ENCODE measurements at places on chromosomes 1 and 21. TPM values are rescaled to one million over a fixed set of nuclear protein-coding genes. Genes with fewer than 3 reads are reported as not detected.

DNA sequence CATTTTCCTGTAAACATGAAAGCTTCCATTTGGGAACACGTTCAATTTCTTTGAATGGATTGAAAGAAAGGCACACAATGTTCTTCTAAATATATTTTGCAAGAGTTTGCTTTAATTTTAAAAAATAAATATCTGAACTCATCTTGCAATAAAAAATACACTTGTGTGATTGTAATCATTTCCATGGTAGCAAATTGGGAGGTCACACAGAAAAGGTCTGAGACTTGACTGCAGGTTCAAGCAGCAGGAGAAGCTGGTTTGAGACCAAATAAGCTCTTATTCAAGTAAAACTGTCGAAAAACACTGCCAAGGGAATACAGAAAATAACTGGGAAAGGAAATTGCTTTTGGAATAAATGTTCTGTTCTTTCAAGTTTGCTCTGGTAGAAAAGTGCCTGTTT is 498.9 kb downstream of the ADGRL2 start:
- DNase-seq, result no peak

DNA sequence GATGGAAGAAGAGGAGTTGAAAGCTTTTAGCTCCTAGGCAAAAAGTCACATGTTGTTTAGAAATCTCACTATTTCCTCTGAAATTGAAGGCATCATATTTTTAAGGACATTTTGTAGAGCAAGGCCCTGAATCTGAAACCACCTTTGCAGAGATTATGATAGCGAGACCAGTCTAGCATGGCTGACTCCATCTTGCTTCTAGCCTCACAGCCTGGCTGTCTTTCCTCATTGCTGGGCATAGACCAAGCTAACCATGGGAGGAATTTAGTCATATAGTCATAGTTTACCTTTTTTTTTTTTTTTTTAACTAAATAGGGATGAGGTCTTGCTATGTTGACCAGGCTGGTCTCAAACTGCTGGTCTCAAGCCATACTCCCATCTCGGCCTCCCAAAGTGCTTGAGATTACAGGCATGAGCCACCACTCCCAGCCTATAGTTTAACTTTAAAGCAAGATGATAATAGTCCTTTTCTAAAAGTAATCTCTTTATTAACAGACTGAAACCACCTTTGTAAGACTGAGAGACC is 42.2 kb upstream of the ZNF326 start:
- no peak for DNase-seq

- DNase-seq, result no peak
Measured at GRCh38 chr1:174761901-174762585, 237.7 kb upstream of the CACYBP start.

GRCh38 chr1:169487561-169487960 is 1.8 kb upstream of the SLC19A2 start:
- no peak for DNase-seq

DNA sequence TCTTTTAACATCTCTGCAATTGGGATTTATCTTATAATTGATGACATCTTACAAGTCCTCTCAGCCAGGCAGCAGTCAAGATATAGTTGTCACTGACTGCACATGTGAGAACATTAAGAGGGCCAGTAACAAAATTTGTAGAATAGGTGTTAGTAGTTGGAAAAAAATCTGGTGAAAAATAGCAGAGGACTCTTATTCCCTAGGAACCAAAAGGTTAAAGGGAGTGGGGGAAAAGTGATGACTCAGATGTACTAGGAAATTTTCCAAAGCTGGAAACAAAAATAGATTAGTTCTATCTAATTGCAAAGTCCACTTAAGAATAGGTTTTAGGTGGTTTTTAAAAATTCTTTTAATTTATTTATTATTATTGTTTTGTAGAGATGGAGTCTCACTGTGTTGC is 3.6 kb downstream of the NUP210L start:
- DNase-seq, result no peak

DNA sequence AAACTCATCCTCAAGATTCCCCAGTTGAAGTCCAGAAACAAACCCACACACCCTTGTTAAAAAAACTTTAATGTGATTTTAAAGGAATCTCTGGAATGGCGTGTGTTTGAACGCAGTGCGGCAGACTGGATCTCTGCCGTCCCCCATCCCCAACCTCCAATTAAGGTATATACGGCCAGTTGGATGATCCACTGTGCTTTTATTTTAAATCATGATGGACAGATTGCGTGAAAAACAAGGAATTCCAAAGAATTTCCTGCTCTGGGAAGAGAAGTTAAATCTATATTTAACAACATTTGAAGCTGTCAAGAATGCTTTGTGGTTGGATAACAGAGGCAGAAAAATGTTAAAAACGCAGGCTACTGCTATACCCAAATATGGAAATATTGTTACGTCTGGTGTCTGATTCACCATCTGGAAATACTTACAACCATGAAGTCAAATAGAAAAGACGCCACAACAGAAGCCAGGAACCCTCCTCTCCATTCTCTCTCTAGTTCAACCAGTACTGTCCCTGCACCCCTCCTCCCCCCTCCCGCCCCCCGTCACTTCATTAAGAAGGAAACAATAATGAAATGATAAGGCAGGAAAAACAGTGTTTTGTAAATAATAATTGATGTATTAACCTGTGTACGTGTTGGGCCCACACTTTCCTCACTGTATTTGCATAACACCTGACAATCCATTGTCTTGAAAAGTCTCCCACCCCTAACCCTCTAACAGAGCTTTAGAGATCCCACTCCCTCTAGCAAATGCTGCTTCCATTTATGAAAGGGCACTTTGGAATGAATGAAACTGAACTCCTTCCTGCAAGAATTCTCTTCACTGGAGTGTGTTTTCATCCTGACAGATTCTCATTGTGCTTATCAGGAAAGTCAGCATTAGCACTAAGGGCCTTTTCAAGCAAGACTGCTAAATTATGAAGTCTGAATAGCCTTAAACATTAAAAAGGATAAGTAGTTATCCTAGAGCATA is 2.0 kb upstream of the CCN1 start:
- DNase-seq, result no peak

GRCh38 chr1:170720661-170721060 is 56.7 kb downstream of the PRRX1 start:
- no peak for DNase-seq

DNA sequence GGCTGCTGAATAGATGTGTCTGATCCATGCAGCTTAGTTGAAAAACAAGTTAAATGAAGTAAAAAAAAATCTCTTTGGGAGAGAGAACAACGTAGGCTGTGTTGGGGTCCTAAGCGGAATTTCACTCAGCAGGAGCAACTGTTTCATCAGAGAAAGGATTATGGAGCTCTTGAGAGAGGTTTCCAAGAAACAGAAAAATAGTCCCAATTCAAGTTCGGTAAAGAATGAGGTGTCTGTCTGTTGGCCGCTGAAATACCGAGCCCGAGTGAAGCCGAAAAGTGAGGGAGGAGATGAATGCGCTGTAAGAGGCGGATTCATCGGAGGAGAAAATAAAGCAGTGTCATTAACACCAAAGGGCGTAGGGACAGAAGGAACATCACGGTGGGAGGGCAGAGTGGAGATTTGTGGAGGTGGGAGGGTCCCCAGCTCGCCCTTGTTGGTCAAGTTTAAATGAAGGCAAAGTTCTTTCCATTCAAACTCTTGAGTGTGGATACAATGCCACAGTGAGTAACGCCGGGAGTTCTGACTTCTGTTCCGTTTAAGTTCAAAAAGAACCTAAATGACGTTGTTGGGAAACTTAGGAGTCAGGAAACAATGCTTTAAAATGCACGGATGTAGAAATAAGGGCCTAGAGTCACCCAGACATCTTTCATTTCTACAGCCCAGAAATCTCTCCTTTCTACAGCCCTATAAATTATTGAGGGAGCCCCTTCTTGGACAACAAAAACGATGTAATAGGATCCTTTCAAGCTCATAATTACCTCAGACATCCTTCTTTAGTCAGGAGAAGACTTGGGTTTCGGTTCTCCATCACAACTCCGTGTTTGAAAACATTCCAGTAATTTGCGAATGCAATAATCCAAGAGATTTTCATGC is 15.6 kb upstream of the SLC45A1 start:
- DNase-seq, result no peak

- DNase-seq, result no peak
Measured at GRCh38 chr21:45367402-45368351, 37.3 kb upstream of the COL18A1 start.

DNA sequence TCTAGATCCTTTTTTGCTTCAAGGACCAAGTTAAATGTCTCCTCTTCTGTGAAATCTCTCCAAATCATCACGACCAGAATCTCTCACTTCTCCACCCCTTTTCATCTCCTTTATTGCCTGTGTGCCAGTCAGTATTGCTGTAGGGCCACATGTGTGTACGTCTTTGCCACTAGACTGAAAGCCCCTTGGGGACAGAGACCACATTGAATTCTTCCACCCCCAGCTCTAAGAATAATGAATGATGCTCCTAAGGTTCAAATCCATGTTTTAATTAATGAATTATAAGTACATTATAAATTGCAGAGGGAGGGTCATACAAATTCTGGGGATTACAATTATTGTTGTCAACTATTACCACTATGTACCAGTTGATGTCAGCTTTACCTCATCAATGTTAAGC is 343.8 kb downstream of the USP25 start:
- DNase-seq, result no peak

DNA sequence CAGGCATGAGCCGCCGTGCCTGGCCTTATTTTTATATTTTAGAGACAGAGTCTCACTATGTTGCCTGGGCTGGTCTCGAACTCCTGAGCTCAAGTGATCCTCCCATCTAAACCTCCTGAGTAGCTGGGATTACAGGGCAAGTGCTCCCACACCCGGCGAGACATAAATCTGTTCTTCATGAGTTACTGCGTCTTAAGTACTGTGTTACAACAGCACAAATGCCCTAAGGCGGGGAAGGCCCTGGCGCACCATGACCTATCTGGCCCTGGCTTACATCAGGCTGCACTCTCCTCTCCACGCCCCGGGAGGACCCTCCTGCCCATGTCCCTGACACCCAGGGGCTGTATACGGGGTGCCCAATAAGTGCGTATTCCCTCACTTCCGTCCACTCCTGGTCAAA is 4.3 kb downstream of the GPR153 start:
- DNase-seq, result no peak

GRCh38 chr1:224287714-224288113 is 42.3 kb downstream of the NVL start:
- peak; percentile 33 for DNase-seq

- no peak for DNase-seq
Measured at GRCh38 chr1:153032073-153032472, 1.1 kb downstream of the SPRR1B start.

GRCh38 chr1:100746542-100746932 is 27.0 kb downstream of the VCAM1 start:
- DNase-seq, result no peak

- no peak for DNase-seq
Measured at GRCh38 chr1:154178911-154179811, 12.7 kb downstream of the TPM3 start.

DNA sequence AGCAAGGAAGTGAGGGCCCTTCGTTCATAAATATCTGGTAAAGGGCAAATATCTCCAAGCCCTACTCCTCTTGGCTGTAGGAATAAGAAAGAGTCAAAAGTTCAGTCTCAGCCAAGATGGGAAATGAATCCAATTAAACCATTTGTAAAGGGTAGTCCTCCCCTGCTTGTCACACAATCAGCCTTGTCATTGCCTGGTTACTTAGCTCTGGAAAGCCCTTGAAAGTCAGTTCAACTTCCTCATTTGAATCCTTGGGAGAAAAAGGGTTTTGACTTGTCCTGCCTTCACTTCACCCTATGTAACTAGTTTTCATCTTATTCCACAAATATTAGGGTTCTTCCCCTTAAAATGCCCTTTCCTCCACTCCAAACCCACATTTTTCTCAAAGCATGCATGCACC is 100.0 kb downstream of the ELAVL4 start:
- no peak for DNase-seq

- DNase-seq, result peak; percentile 4
Measured at GRCh38 chr1:196393742-196394141, 214.5 kb downstream of the KCNT2 start.

DNA sequence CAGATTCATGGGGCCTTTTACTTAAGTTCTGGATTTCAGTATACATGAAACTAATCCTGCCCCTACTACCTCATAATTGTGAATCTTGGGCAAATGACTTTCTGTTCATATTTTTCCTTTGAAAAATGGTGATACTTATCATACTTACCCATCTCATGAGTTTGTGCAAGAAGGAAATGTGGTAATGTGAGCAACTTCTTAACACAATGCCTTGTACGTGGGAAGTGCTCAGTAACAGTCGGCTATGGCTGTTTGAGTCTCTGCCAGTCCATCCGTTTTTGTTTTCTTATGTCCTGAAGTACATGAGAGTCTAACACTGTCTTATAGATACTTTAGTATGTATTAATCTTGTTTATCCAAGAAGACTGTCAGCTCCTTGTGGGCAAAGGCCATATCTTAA is 86.5 kb downstream of the PATJ start:
- DNase-seq, result no peak

DNA sequence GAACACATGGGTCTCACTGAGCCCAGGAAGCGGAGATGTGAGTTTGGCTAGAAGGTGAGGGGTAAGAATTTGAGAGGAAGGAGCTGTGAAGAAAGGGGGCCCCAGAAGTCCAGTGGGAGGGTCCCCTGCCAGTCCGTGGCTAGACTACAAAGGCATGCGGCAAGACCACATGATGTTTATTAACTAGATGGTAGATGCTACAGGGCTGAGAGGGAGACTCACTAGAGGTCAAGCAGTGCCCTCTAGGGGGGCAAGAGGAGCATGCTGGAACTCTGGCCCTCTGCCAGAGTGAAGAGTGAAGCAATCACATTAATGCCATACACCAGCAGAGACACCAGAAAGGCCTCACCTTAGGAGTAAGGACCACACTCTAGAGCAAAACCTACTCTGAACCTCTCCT is 12.2 kb downstream of the KIAA0319L start:
- DNase-seq, result peak; percentile 32

- DNase-seq, result no peak
Measured at GRCh38 chr1:178345807-178346206, 151.0 kb downstream of the CLEC20A start.

- DNase-seq, result no peak
Measured at GRCh38 chr1:221635305-221635704, 106.6 kb downstream of the DUSP10 start.

- DNase-seq, result no peak
Measured at GRCh38 chr1:93904228-93904627, 5.0 kb downstream of the GCLM start.

DNA sequence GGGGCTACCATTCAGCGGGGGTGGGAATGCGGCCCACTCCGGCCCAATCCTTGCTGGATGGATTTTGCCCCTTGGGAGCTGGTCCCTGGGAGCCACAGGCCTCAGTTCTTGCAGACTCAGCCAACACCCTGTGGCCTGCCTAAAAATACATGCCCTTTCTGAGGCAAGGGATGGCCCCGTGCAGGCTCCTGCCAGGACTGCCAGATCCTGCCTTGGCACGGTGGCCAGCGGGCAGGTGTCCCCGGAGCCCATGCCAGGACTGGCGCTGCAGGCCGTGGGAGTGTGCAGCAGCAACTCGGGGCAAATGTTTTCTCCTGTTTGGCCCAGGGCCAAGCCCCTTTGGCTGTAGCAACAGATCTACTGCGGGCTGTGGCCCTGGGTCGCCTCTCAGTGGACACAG is 1.6 kb upstream of the PANK4 start:
- peak; percentile 97 for DNase-seq

- DNase-seq, result no peak
Measured at GRCh38 chr1:109983380-109984189, 980 bp upstream of the AHCYL1 start.

UMODL1 gene
- 1.1 TPM for total RNA-seq

UAP1 gene
- total RNA-seq, result 22.7 TPM

IFNGR2 gene
- total RNA-seq, result 44.4 TPM

MMP23B gene
- total RNA-seq, result 7.9 TPM

HTR6 gene
- 4.6 TPM for total RNA-seq

NRDC gene
- total RNA-seq, result 142 TPM

C1orf105 gene
- total RNA-seq, result not detected

CCDC27 gene
- total RNA-seq, result not detected

All from dorsolateral prefrontal cortex (tissue), 122 donors.